ENCODE measurements at places on chromosomes 7 and 10. TPM values are rescaled to one million over a fixed set of nuclear protein-coding genes. Genes with fewer than 3 reads are reported as not detected.

DNA sequence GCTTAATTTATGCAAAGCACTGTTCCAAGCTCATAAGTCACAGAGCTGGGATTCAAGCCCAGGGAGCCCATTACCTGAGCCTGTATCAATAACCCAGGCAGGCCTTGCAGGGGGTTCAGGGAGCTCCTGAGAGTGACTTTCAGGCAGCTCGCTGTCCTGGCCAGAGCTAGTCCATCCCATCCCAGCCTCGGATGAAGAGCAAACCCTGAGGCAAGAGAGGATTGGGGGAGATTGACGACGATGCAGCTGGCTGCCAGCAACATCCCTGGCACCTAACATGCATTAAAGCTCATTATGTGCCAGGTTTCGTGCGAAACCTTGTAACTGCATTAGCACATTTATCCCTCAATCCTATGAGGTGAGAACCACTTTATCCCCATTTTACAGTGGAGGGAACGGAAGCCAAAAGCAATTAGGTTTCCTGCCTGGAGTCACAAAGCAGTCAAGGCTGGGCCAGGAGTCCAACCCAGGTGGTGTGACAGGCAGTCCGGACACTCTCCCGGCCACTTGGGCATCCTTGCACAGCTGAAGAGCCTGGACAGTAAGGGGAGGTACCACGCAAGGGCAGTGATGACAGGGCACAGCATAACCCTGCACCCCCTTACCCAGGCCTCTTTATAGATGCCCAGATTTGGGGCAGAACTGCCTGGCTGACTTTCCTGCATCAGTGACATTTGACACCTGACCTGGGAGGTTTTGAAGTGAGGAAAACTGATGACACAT, 129.8 kb upstream of the CHST15 start:
- no peak overlapping the region for H3K27ac ChIP-seq
- peaks cover 59% of the 10 kb centered on the region for H3K4me1 ChIP-seq
- no peaks in the 10 kb centered on the region for H3K36me3 ChIP-seq
- peaks cover 2% of the 10 kb centered on the region for H3K27me3 ChIP-seq
- no peak for DNase-seq
- no peak overlapping the region for H3K4me3 ChIP-seq

DNA sequence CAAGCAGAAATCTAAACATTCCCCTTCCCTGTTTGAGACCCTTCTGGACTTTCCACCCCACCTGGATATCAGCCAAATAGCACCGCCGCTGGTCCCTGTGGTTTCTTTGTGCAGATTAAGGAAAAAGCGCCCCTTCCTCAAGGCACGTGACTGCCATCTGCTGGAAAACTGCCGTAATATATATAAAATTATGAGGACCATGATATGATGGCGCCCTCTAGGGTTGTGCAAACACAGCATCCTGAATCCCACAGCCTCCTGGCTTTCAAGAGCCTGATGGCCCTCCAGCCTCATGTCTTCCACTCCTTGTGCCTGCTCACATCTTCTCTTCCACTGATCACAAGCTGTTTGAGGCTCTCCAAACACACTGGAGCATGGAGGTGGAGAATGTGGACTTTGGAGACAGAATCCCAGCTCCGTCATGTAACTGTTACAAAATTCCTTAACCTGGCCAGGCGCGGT, 121.3 kb downstream of the MYL10 start:
- H3K27ac ChIP-seq: no peak overlapping the region
- peak; percentile 75 for DNase-seq
- H3K36me3 ChIP-seq: no peaks in the 10 kb centered on the region

GRCh38 chr7:18778594-18778993, 283.0 kb downstream of the HDAC9 start:
- H3K27me3 ChIP-seq: no peaks in the 10 kb centered on the region
- H3K27ac ChIP-seq: no peak overlapping the region
- H3K4me1 ChIP-seq: no peaks in the 10 kb centered on the region
- DNase-seq: no peak
- H3K4me3 ChIP-seq: no peak overlapping the region

DNA sequence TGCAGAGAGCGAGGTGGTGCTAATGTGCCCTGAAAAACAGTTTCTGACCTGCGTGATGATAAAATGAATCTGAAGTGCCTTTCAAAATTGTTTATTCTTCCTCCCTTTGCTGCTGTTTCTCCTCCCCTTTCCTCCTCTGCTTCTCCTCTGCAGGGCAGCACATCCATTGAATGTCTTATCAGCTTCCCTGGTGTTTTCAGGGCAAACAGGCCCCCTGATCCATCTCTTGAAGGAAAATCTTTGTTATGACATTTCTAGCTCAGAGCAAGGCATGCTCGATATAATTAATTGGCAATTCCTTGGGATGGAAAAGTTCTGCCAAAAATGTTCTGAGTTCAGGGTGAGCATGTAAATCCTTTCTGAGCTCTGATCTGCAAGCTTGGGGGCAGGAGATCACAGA, 364.2 kb upstream of the ZNF32 start:
- H3K4me1 ChIP-seq: peaks cover 26% of the 10 kb centered on the region
- H3K27me3 ChIP-seq: no peaks in the 10 kb centered on the region
- no peak overlapping the region for H3K27ac ChIP-seq
- H3K36me3 ChIP-seq: no peaks in the 10 kb centered on the region
- DNase-seq: no peak
- H3K4me3 ChIP-seq: no peak overlapping the region

DNA sequence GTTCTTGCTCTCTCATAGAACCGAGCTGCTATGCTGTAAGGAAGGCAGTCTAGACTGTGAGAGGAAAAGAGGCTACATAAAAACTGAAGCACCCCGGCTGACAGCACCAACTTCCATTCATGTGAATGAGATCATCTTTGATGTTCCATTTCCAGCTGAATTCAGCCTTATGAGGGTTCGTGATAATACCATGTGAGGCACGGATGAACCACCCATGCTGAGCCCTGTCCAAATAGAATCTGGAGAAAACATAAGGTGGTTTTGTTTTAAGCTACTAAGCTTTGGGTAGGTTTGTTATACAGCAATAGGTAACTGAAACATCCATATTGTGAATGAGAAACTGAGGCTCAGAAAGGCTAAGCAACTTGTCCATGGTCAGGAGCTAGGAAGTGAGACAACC, 6.9 kb upstream of the VAX1 start:
- no peak for DNase-seq
- peaks cover 3% of the 10 kb centered on the region for H3K4me1 ChIP-seq
- no peak overlapping the region for H3K4me3 ChIP-seq
- no peak overlapping the region for H3K27ac ChIP-seq
- H3K27me3 ChIP-seq: peaks cover 64% of the 10 kb centered on the region

Gene EGFR
- 25.4 TPM for total RNA-seq

Gene COBL
- 60.6 TPM for total RNA-seq

Measured in muscle of leg (tissue), 16 donors.